Fibroblast of skin of right biceps (primary cell): ENCODE measurements at places on chromosomes 6 and 20.
A peak's percentile ranks its signal among the peaks of the same experiment; 100 is the strongest.

- no peak for DNase-seq
Measured at GRCh38 chr20:1298888-1299511, 29.9 kb downstream of the SDCBP2 start.

GRCh38 chr20:23143098-23143497, 57.0 kb upstream of the CD93 start:
- peak; percentile 91 for DNase-seq

- DNase-seq: no peak
Measured at GRCh38 chr20:45020236-45020886, 54.0 kb downstream of the STK4 start.

- no peak for DNase-seq
Measured at GRCh38 chr20:7883741-7884140, 56.5 kb downstream of the HAO1 start.

DNA sequence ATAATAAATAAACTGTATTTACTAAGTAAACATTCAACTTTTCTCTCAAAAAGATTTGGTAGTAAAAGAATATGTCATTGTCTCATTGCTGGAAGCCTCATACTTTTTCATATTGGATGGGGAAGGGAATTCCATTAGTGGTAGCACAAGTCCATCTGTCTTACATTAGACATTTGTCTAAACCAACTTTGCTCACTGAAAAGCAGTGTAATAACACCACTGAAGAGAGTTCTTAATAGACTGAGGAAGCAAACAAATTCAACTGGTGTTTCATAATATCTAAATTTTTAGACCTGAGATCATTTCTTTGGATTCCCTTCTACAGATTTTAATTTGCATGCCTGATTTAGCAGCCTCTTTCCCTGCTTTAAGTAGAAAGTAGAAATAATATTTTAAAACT, 62.7 kb downstream of the PLCB1 start:
- DNase-seq: peak; percentile 17

DNA sequence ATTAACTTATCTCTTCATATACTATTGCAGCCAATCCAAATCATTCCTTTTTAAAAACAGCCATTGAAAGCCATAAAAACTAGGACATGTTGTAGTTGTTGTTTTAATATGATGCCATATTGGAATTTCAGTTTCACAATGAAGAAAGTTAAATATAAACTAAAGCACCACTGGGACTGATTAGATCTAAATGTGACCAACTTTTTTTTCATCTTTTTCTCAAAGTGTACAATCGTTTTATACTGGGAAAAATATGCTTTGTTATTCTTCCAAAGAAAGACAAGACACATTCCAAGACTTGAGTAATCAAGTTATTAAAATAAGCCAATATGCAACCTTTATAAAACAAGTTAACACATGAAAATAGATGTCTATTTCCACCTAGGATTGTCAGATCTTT, 68.5 kb downstream of the THEMIS start:
- no peak for DNase-seq

DNA sequence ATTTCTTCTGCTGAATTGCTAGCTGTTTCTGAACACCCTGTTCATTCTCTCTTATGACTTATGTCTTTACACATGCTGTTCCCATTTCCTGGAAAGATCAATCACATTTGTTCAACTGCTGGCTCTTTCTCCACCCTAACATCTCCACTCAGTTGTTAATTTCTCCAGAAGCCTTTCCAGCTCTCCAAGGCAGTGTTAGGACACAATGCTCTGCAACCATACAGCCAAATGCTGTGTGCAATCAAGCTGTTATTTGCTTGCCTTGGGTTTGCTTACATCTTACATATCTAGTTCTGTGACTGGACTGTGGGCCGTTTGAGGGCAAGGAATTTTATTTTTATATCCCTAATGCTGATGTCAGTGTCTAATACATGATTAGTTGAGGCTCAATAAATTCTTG, 24.2 kb upstream of the CITED2 start:
- peak; percentile 17 for DNase-seq

- DNase-seq: no peak
Measured at GRCh38 chr20:235891-236290, 8.8 kb downstream of the DEFB129 start.

GRCh38 chr6:82331031-82331773, 32.4 kb upstream of the TPBG start:
- peak; percentile 72 for DNase-seq

DNA sequence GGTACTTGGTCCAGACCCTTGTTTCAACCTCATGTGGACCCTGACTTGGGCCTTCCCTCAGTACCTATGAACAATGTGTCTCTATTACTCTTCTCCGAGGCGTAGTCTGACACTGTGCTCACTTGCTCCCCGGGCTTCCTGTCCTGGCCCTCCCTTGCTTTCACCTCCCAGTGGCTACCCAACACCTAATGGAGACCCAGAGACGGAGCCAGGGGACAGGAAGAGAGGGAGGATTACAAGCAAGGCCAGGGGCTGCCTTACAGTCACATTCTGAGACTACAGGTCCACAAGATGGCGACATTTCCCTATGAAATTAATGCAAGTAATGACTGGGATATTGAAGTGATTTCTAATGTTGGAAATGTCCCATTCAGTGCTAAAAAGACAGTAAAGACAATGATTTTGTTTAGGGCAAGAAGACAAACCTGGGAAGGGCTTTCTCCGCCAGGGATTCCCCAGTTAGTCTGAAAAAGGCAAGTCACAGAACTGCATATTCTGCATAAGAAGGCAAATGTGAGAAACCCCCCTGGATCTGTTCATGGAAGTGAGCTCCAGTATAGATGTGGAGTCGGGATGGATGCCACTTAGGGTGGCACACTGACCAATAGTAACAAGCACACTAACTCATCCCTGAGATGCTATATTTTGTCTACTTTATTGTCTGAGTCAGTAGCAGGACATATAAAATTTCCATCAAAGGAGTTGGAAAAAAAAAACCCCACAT, 44.0 kb upstream of the ZBTB24 start:
- peak; percentile 62 for DNase-seq

GRCh38 chr6:132659082-132659481, at the start of gene TAAR1:
Gene TAAR1, minus strand, starts transcription at chr6:132659182. Its CDS starts 13,179 bp downstream, at chr6:132646003.
- DNase-seq: no peak

GRCh38 chr6:73323323-73323722, 30.8 kb downstream of the DPPA5 start:
- no peak for DNase-seq

GRCh38 chr6:29631860-29632731, 887 bp downstream of the GABBR1 start:
- peak; percentile 75 for DNase-seq
